ENCODE measurements at places on chromosomes 5 and 9.

DNA sequence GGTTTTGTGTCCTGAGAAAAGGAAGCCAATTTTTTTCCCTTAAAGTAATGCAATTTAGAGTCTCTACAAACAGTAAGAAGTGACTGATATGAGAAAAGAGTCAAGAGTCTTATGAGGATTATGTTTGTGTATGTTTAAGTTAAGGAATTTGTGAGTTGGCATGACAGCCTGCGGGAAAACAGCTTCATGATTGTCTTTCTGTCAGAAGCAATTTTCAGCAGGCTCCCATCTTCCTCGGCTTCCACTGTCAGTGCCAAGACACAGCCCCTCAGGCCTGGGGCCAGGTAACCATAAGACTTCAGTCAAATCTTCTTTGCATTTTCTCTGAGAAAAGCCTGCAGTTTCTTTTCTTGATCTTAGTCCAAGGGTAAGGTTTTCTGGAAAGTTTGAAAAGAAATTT lies 17.0 kb upstream of the SELENOP start:
- no peak for DNase-seq

DNA sequence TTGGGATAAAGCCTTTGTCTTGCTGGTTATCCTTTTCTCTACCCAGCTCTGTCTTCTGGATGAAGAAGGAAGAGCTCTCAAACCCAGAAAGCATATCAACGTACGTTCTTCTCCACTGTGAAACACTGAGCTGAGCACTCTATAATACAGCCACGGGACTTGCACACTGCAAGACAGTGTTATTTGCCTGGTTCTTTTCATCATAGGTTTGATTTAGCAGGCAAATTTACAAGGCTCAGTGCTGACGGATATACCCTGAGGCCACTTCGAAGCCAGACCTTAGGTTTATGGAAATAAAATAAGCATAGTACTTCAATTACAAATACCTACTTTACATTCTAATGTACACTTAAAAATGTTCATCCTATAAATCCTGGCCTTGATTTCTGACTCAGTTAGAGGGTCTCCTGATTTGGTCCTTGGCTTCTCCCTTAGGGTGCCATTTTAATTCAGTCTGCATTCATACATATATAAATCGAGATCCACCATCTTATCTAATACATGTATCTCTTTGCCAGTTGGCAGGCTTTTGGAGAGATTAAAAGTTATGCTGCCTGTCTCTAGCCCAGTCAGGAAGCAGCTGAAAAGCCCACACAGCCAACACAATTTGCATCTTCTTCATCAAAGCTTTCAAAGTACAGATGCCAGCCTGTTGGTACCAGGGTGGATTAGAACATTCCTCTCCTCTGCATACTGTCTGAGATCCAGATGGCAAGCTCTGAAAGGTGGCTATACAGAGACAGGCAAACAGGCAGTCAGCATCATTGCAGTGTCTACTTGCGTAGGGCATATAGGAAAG lies 194.4 kb downstream of the DEPDC1B start:
- DNase-seq: no peak

GRCh38 chr9:136671646-136672430 lies 9.1 kb downstream of the EGFL7 start:
- DNase-seq: peak; percentile 65

DNA sequence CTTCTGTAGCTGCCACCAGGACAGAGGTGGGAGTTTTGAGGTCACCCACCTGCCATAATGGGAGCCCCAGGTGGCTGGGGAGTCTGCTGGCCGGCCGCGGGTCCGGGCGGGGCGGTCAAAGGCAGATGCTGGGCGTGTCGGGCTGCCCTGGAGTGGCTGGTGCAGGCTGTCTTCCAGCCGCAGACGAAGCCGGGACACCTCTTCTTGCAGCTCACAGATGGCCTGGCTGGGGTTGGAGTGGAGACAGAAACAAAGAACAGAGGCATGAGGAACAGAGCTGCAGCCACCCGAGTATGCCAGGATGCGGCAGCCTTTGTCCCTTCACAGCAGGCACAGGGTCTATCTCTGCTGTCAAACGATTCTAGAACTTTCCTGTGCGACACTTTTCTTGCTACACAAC lies 18.0 kb downstream of the ORM2 start:
- DNase-seq: no peak

- no peak for DNase-seq
Measured at GRCh38 chr5:164002628-164003027, 497.2 kb downstream of the MAT2B start.

DNA sequence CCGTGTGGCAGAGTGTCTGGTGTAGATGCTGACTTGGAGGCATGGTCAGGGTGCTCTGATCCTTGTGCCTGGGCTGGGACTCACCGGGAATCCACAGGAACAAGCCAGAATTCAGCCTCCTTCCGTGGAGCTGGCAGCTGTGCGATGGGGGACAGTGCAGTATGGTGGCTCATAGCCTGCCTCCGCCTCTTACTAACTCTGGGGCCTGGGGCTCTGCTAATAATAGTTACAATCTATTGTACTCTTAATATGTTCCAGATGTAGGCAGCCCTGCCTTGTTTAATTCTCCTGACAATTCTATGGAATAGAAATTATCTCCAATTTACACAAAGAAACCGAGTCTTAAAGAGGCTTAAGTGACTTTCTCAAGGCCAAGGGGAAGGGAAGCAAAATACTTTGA lies 77.6 kb downstream of the PCDH1 start:
- no peak for DNase-seq

- no peak for DNase-seq
Measured at GRCh38 chr9:72675586-72675985, 154.2 kb downstream of the TMC1 start.

DNA sequence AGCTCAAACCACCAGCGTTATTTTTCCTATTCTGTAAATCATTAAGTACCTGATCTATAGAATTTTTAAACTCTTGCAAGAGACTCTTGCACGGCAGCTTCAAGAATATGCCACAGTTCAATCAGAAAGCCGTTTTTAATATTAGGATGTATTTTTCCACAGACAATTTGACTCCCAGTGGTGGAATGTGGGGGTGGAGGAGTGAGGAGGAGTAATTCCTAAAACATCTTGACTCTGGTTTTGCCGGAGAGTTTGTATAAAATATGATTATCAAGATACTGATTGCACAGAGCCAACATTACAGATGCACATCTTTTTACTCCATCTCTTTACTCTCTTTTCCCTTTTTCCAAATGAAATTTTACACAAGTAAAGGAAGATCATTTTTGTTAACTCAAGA lies 288.3 kb downstream of the ENC1 start:
- no peak for DNase-seq

DNA sequence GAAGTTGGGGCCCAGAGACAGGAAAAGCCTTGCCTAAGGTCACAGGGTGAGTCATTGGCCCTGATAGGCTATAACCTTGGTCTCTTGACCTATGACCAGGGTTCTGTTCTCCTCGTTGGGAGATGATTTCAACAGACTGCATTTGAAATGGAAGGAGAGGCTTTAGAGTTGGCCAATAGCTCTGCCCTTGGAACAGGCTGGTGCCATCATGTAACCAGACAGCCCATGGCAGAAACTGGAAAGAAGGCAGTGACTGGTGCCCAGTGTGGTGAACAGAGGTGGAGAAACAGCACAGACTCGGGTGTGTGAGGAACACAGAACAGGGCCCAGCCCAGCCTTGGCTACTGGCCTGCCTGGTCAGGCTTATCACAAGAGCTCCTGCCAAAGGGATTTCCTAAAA lies 109.8 kb upstream of the SLC25A48 start:
- DNase-seq: no peak

GRCh38 chr5:34496260-34496691 lies 159.9 kb upstream of the RAI14 start:
- DNase-seq: no peak

- DNase-seq: peak; percentile 64
Measured at GRCh38 chr5:157915638-157916037, 56.7 kb upstream of the CLINT1 start.

DNA sequence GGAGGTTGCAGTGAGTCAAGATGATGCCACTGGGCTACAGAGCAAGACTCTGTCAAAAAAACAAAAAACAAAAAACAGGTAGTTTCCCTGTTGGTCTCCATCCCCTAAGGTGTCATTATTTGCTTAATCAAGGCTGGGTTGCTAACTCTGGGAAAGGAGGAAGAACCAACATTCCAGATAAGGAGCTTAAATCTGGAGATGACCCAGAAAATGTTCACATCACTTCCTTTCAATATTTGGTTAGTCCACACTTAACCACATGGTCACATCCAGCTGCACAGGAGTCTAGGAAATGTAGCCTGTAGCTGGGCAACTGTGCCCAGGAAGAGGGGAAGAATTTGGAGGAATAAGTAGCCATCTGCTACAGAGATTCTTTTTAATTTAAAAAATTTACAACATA lies 25.9 kb upstream of the MEGF9 start:
- no peak for DNase-seq

DNA sequence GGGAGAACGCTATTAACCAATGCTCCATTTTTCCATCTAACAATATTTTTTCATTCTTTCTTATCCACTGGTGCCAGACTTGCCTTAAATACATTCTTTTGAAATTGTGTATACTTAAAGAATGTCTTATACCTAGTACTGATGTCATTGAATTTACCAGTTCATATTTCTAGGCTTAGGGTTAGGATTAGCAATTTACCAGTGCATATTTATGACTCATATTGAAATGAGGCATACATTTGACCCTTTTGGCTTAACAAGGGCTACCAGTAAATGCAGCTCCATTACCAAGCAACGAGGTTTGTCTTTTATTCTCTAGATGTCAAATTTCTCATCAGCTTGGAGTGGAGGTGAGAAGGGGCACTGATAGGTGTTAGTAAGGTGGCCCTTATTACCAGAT lies 89.5 kb downstream of the CDH9 start:
- no peak for DNase-seq

- DNase-seq: peak; percentile 67
Measured at GRCh38 chr9:121736934-121737462, 85.6 kb downstream of the DAB2IP start.

GRCh38 chr5:103452089-103452488 lies 110.5 kb downstream of the NUDT12 start:
- no peak for DNase-seq

DNA sequence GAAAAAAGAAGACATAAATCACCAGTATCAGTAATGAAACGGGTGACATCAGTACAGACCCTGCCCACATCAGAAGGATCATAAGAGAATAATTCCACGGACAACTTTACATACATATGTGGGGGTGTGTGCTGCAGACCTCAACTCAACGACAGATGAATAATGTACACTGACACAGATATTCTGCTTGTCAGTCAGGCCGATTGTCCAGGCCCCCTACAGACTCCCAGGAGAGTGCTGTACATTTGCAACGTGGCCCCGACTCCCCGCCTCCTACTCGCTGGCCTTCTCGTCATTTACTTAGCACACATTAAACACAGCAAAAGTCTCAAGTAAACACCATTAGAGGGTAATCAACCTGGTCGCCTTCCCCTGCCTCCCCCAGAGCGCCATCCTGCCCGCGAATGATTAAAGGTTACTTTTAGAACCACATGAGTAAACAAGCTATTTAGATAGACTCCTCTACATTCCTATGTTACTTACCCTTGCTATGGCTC lies 3.5 kb upstream of the TMED9 start:
- no peak for DNase-seq

DNA sequence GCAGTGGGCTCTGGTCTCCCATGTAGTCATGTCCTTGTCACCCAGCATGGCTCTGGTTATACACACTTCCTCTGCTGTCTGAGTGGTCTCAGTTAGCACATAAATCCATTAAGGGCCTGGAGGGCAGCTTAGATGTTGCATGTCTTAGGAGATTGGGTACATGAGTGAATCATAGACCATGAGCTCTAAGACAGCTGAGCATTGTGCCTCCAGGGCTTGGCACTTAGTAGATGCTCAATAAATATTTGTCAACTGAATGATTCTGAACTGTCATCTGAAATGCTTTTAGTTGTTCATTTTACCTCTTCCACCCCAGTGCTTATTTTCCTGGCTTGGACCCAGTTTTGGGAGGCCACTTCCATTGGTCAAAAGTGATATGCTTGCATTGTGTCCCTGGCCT lies 135.6 kb downstream of the BOD1 start:
- no peak for DNase-seq

- DNase-seq: no peak
Measured at GRCh38 chr9:89598926-89599325, 5.9 kb upstream of the GADD45G start.

- DNase-seq: no peak
Measured at GRCh38 chr5:133704411-133704810, 92.1 kb upstream of the FSTL4 start.

GRCh38 chr5:177189965-177190364 lies 56.4 kb downstream of the NSD1 start:
- no peak for DNase-seq

- DNase-seq: no peak
Measured at GRCh38 chr9:130172858-130173665, 858 bp downstream of the NCS1 start.

DNA sequence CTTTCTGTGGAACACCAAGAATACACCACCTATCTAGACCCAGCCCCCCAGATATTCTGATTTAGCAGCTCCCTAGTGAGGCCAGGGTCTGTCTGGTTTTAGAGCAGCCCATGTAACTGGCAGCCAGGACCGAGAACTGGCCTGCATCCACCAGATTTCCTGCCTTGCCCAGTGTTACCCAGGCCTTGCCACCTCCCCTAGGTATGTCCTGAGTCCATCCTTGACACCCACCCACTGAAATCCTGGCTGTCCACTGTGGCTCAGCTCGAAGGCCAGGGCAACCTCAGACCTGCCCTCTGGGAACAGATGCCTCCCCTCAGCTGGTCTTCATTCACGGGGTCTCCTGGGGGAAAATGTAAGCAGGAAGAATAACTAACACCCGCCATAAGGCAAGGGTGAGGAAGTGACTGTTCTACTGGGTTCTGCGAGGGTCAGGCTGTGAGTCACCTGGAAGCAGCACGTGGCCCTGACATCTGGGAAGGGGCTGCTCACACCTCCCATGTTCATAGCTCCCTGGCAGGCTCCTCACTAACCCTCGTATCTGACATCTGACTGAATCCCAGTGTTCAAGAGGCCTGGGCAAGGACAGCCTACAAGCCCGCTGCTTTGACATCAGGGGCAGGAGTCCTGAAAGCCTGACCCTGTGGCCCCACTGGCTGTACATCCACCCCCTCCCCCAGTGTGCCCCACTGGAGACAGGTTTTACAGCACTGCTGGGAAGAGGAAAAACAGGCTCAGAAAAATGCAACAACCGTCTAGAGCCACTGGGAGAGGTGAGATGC lies 72.7 kb downstream of the SEMA4D start:
- DNase-seq: no peak

- DNase-seq: no peak
Measured at GRCh38 chr5:6175172-6175854, 203.0 kb downstream of the MED10 start.

DNA sequence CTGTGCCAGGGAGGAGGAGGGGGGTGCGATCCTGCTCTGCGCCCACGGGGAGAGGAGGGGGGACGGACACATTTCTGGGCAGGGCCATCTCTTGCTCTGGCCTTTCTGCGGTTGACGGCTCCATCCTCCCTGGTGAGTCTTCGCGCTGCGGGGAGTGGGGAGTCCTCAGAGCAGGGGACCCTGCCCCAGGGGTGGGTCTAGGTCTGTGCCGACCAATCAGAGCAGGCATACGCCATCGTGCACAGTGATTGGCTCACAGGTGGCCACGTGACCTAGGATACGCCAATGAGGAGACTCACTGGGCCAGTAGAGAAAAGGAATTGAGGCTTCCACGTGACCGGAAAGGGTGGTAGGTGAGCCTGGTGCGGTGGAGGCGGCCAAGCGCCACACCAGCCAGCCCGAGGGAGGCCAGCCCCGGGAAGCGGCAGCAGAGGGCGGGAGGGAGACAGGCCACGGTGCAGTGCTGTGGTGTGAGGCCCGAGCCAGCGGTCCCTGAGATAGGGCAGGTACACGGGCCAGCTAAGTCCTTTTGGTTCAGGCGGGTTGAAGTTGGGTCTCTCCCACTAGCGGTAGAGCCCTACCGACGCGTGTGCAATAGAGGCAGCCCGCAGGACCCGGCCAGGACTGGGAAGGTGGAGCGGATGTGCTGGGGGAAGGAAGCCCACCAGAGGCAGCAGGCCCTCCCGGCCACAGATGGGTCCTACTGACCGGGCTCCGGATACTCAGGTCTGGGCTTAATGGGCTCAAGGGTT lies 65.2 kb upstream of the RNF130 start:
- peak; percentile 16 for DNase-seq
